ENCODE measurements at places on chromosomes 16 and 17. TPM values are rescaled to one million over a fixed set of nuclear protein-coding genes. Genes with fewer than 3 reads are reported as not detected.

- DNase-seq = no peak
Observed at GRCh38 chr16:61555718-61556441, 480.4 kb downstream of the CDH8 start.

DNA sequence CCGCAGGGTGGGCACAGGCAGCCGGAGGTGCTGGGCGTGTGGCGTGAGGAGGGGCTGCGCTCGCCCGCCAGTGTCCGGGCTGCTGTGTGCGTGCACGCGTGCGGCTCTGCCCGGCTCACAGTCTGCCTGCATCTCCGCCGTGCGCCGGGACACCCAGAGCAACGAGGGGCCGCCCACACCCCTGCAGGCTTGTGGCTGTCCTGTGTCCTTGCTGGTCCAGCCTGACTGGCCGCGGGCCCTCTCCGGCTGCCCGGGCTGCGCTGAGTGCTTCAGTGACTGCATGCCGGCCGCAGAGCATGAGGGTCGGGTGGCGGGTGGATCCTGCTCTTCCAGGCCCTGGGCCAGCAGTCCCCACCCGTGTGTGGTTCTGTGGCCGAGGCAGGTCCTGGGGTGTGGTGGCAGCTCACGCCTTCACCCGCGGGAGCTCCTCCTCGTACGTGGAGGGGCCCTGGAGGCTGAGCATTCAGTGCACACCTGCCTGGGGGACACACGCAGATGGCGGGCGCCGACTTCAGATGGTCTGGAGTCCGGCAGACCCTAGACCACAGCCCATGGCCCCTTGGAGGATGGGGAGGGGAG, 12.4 kb downstream of the TPSG1 start:
- no peak for DNase-seq

DNA sequence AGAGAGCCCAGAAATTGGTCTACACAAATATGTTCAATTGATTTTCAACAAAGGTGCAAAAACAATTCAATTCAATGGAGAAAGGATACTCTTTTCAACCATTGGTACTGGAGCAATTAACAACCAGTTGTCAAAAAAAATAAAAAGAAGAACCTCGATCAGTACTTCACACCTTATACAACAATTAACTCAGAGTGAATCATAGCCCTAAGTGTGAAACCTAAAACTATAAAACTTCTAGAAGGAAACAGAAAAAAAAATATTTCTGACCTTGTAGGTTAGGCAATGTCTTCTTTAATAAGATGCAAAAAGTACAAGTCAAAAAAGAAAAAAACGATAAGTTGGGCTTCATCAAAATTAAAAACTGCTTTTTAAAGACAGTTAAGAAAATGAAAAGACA, 56.1 kb upstream of the CHMP6 start:
- DNase-seq = peak; percentile 59

Gene HSD3B7
- not detected for polyA plus RNA-seq

GRCh38 chr16:89873109-89873971, at the start of gene TCF25:
Gene TCF25 (plus strand): TSS chr16:89873592. CDS start chr16:89873668, 76 bp downstream.
- peak; percentile 87 for DNase-seq

GRCh38 chr17:6830383-6830986, 1.0 kb downstream of the TEKT1 start:
- no peak for DNase-seq

GRCh38 chr16:71669926-71670536, 44.0 kb downstream of the MARVELD3 start:
- no peak for DNase-seq

DNA sequence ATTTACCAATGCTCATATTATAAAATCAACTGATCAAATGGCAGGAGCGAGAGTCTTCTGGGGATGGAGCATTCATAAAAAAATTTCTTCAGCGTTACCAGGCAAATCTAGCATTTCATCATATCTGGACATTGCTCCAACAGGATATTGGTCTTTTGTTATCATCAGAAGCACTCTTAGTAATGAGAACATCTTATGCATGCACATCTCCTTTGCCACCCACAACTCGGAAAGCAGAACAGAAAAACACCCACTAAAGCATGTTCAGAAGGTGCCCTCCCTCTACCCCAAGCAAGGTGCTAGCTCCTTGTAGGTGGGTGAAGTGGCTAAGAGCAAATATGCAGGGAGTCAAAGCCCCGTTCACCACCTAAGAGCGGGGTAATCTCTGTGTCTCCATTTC, 18.9 kb downstream of the ARHGAP17 start:
- no peak for DNase-seq

DNA sequence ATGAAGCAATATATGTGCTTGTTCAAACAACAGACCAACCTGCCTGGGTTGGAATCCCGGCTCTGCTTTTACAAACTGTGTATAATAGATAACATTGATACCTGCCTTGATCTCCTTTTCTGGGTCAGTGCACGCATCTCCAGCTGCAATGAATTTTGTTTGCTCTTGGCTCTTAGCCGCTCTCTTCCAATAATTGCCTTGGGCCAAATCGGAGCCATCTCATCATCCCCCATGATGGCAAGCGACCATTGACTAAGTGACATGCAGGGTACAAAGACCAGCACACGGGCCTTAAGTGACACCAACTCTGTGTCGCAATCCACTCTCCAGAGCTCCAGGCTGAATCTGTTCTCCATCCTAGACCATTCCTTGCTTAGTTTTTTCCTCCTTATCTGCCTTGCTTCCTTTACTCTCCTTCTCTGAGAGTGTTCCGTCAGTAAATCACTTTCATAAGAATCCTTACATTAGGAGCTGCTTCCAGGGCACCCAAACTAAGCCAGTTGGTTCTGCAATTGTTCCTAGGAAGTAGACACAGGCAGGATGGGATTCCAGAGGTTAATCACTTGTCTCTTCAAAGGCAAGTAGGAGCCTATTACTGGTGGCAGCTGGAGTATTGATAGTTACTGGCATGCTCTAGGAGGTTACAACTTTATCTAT, 134.2 kb downstream of the ABCA8 start:
- DNase-seq = no peak

Gene KRTAP9-8
- not detected for polyA plus RNA-seq

Gene ZSCAN10
- polyA plus RNA-seq = not detected

Gene KRTAP16-1
- 0.30 TPM for polyA plus RNA-seq

GRCh38 chr16:26863931-26864330, 202.8 kb upstream of the C16orf82 start:
- no peak for DNase-seq
